PC-9 (cell line): ENCODE measurements at places on chromosomes 7 and 10. TPM values are rescaled to one million over a fixed set of nuclear protein-coding genes. Genes with fewer than 3 reads are reported as not detected.

The UBN2 gene
- total RNA-seq = 20.3 and 34.1 TPM in 2 replicates

The CFAP69 gene
- 15.0 and 18.5 TPM in 2 replicates for total RNA-seq

The GDF2 gene
- total RNA-seq = not detected in 2 replicates

The WDFY4 gene
- not detected in 2 replicates for total RNA-seq

The HOGA1 gene
- 3.4 and 4.4 TPM in 2 replicates for total RNA-seq
